Activated CD8-positive, alpha-beta memory T cell treated with anti-CD3 and anti-CD28 coated beads for 1 hour (primary cell): ENCODE measurements at places on chromosomes 7 and 10.

DNA sequence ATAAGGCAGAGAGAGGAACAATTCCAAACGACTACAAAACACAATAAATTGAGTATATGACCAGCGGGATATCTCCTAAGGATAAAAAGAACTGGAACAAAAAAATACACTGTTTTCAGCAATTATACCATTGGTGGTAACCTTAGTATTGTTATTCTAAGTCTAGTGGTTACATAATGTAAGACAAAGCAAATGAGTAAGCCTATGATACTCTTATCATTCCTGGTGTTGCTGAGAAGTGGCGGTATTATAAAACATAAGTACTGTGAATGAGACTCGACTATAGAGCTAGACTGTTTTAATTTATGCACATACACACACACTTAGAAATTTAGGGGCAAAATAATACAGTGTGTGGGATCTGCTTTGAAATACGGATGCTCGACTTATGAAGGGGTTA, 107.7 kb downstream of the NRBF2 start:
- no peak for DNase-seq

GRCh38 chr10:29714096-29714874, 79.5 kb upstream of the SVIL start:
- DNase-seq, result no peak

- no peak for DNase-seq
Measured at GRCh38 chr7:24777806-24778205, 20.5 kb upstream of the GSDME start.

- DNase-seq, result no peak
Measured at GRCh38 chr10:110824152-110824441, 47.6 kb upstream of the PDCD4 start.

DNA sequence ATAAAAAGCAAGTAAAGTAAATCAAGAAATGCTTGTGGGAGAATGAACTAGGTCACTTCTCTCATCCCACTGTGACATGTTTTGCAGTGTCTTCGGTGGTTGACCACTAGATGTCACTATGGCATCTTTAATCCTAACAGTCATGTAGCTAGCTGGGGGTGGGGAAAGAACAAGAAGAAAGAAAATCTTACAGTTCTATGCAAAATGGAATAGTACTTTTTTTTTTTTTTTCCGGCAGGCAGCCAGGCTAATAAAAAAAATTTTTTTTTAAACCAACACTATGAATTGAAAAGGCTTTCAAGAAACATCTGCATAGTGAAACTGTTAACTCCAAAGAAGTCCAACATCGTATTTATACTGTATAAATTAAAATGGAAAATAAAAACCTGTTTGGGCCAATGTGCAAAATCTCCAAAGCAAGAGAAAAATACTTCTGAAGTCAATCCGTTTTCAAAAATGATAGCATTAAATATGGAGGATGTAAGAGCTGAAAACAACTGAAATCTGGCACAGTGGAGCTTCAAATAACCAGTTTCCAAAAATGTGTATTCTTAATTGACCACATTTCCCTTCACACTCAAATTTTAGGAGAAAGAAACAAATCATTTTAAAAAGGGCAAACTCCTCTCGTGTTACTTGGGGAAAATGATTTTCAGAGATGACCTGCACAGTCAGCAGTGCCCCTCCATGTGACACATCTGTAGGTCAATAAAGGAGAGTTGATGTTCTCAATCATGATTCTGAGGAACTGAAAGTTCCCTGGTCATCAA, 38.5 kb downstream of the CDK1 start:
- DNase-seq, result no peak

- DNase-seq, result no peak
Measured at GRCh38 chr10:111705021-111705420, 478.5 kb downstream of the GPAM start.

DNA sequence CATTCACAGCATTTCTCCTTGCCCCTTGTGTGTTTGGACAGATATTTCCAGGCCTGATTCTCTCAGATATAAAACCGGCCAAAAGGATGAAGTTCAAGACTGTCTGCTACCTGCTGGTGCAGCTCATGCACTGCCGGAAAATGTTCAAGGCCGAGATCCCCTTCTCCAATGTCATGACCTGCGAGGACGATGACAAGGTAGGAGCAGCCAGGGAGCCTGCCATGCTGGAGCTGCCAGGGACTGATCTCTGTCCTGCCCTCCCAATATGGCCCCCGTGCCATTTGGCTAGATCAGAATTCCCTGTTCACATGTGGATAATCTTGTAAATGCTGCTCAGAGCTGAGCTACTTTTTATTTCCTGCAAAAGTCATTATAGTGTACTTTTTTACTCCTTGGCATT, 87.8 kb downstream of the ADCY1 start:
- DNase-seq, result no peak

DNA sequence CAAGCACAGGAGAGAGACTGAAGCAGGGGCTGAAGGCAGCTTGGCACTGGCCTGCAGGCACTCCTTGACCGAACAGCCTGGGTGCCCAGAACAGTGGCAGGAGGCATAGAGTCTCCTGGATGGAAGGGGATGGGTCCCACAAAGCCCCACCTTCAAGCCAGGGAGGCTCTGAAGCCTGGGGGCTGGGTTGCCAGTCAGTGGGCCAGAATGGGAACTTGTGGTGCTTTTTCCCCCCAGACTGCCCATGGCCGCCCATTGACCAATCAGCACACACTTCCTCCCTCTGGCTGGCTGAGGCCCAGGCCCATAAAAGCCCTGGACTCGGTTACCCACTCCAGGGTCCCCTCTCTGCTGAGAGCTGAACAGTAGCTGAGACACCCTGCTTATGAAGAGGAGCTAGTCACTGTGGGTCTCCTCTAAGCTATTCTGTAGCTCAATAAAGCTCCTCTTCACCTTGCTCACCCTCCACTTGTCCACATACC, 109.6 kb downstream of the ELAPOR2 start:
- no peak for DNase-seq

GRCh38 chr7:87702326-87702725, 74.1 kb downstream of the RUNDC3B start:
- no peak for DNase-seq

- no peak for DNase-seq
Measured at GRCh38 chr10:68238371-68238770, 6.5 kb upstream of the ATOH7 start.

DNA sequence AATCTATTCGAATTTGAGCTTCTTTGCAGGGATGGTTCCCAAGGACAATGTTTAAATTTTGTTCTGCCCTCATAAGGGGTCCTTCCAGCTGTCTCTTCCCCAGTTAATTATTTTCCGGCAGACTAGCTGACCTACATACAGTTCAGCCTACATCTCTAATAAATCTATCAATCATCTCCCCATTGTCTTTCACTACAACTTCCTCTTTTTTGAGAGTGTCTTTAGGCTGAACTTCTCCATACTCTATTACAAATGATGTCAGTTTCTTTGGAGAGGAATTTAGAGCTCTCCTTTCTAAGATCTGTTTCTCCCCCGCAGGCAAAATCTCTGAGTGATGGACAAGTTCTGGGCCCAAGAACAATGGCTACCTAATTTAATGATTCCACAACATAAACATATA, 122.2 kb downstream of the PCLO start:
- DNase-seq, result no peak

DNA sequence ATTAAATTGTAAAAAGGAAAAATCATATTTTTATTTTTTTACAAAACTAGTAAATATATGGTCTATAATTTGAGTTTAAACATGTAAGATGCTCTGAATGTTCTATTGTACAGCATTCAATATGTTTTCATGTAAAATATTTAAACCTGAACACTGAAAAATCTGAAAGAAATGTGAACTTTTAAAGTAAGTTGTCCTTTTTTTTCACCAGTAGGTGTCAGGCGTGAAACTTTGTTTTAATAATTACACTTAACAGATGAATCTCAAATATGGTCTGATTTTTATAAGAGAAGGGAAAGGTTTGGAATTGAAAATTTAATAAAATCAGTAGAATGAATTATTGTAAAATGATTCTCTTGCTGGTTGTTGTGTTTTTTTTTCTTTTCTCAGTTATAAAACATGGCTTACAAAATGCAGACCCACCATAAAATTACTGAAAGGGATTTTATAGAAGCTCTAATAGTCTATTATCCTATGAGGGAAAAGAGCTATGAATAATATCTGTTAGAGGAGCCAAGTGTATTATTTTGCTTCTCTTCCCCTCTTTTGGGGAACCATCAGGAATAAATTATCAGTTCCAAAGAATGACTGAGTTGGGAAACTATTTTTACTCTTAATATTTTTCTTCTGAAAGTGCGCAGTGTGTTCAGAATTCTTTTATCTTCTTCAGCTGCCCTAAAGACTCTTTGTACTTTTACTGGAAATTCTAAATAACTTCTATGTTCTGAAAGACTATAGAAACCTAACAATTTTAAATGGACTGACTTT, 217.7 kb upstream of the FZD1 start:
- no peak for DNase-seq

DNA sequence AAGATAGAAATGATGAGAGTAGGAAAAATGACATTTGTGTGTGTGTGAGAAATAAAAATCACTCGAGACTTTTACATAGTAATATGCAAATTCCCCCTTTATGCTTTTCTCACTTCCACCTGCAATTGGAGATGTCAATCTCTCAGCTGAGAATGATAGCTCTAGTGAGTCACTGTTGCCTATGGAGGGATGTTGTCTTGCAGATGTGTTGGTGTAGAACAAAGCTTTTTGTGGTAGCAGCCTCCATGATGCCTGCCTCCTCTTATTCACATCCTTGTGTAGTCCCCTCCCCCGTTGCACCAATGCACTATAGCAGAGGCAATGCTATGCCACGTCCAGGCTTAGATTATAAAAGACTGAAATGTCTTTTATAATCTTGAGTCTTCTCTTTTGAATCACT, 33.8 kb downstream of the SPAG6 start:
- DNase-seq, result no peak

DNA sequence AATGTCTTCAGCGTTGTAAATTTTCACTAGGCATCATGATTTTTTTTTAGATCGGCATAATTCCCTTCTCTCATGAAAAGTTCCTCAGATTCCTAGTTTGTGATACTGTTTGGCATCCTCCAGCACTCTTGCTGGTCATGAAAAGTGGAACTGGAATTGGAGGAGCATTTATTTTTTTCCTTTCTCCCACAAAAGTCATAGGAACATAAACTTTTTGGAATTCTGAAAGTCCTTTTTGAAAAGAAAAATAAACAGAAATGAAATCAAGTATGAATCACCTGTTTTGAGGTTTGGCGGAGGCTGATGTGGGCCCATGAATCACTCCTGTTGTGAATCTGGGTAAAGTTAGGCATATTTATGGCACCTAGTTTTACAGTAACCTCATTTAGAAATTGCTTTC, 17.7 kb downstream of the CACNB2 start:
- no peak for DNase-seq

GRCh38 chr10:19817231-19817933, 1.1 kb downstream of the PLXDC2 start:
- DNase-seq, result no peak

DNA sequence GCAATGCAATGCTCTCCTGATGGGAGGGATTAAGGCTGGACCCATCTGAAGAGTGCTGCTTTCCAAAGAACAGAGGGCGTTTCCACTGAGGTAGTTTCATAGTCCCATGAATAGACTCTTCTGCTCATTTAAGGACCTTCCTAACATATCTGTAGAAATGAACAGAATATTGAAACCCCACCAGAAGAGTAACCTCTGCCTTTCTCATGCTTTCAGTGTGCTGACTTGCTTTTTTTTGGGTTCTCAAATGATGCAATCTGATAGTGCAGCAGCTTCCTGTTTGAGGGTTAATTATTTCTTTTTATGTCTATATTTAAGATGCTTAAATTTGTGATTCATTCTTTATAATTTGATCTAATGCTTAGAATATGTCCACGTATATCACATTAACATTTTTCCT, 82.2 kb downstream of the GATA3 start:
- no peak for DNase-seq

- DNase-seq, result no peak
Measured at GRCh38 chr7:37956791-37957190, 36.4 kb downstream of the EPDR1 start.

GRCh38 chr10:89549510-89549909, 14.1 kb upstream of the SLC16A12 start:
- DNase-seq, result no peak

DNA sequence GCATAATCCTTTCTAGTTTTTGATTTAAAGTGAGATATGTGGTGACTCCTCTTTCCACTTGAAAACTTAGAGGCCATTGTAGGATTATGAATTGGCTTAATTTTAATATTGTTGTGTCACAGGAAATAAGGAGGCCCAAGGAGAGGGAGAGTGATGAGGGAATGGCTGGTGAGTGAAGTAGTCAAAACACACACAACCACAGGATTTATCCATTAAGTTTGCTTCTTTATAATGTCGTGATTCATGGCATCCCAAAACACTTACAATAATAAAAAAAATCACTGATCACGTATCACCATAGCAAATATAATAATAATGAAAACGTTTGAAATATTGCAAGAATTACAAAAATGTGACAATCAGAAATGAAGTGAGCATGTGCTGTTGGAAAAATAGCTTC, 1215.5 kb upstream of the LRRTM3 start:
- DNase-seq, result no peak

GRCh38 chr10:115802911-115803310, 470.1 kb downstream of the GFRA1 start:
- DNase-seq, result no peak

- DNase-seq, result no peak
Measured at GRCh38 chr7:150324373-150324961, 1.1 kb upstream of the ACTR3C start.

- no peak for DNase-seq
Measured at GRCh38 chr7:152975076-152975475, 215.5 kb downstream of the ACTR3B start.

DNA sequence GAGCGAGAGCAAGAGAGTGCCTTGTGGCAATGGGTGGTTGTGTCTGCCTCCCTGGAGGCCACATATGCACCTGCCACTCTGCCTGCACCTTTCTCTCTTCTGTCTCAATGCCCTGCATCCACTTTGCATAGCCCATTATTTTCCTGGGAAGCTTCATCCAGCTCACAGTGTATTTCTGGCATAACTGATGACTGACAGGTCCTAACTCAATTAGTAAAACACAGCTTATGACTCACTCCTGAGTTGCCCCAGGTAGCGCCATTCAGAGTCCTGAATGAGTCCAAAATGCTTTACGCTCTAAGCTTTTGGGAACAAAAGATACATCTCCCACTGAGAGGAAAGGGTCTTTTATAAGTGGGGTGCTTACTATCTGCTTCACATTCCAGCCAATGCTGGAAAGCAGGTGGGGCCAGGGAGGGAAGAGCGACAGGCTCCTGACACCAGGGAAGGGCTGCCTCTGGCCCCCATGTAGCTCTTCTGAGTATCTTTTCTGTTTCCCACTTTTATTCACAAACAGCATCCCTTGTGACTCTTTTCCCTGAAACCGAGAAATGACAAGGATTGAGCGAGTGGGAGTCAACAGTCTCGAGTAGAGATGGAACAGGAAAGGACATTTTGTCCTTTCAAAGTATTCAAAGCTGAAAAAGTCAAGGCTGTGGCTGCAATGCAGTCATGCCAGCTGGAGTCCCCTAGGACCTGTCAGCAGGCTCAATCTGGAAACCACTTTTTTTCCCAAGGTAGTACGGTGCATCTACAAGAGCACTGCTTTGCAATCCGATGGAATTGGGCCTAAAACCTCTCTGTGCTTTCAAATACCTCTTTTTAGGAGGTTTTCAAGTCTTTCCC, 479.3 kb upstream of the PODXL start:
- no peak for DNase-seq

- DNase-seq, result no peak
Measured at GRCh38 chr10:126549344-126549743, 121.1 kb downstream of the C10orf90 start.
